ENCODE measurements at places on chromosomes 11 and 22. TPM values are rescaled to one million over a fixed set of nuclear protein-coding genes. Genes with fewer than 3 reads are reported as not detected.
A peak's percentile ranks its signal among the peaks of the same experiment; 100 is the strongest.

Gene RFPL2
- polyA plus RNA-seq = 0.30 TPM

Gene BATF2
- polyA plus RNA-seq = 0.35 TPM

Gene ANGPTL5
- polyA plus RNA-seq = not detected

Gene FAM180B
- 0.07 TPM for polyA plus RNA-seq

Gene OR4D11
- not detected for polyA plus RNA-seq

DNA sequence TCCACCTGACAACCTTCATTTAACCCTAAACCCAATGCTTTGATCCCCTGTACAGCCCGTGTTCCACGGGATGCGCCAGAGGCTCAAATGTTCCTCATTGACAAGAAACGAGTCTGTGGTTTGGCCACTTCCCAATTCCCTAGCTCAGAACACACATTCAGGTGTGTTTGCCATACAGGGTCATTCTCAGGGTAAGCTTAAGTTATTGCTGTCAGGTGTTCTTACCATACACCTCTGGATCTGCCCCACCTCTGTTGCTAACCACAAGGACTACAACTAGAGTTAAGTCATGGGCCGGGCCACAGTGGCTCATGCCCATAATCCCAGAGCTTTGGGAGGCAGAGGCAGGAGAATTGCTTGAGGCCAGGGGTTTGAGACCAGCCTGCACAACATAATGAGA is 45.6 kb upstream of the POLD3 start:
- DNase-seq = no peak

- no peak for DNase-seq
Observed at GRCh38 chr11:120894202-120894985, 129.5 kb upstream of the TBCEL start.

DNA sequence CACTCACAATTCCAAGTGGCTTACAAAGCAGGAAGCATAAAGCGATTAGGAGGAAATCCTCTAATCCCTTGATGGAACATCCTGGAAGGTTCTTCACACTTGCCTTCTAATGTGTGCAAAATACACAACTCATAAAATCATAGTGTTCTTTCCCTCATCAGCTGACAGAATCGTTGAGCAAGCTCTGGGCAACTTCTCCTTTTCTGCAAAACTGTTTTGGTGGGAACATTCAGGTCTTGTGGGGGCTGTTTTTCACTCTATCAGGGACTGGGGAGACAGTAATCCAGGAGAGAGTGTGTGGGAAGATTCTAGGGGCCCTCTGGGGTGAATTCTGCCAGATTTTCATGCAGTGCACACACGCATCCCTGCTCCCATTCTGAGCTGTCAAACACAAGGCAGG is 53.2 kb downstream of the IRAG1 start:
- DNase-seq = no peak

GRCh38 chr11:67351275-67352005 is 1.9 kb downstream of the POLD4 start:
- peak; percentile 89 for DNase-seq

DNA sequence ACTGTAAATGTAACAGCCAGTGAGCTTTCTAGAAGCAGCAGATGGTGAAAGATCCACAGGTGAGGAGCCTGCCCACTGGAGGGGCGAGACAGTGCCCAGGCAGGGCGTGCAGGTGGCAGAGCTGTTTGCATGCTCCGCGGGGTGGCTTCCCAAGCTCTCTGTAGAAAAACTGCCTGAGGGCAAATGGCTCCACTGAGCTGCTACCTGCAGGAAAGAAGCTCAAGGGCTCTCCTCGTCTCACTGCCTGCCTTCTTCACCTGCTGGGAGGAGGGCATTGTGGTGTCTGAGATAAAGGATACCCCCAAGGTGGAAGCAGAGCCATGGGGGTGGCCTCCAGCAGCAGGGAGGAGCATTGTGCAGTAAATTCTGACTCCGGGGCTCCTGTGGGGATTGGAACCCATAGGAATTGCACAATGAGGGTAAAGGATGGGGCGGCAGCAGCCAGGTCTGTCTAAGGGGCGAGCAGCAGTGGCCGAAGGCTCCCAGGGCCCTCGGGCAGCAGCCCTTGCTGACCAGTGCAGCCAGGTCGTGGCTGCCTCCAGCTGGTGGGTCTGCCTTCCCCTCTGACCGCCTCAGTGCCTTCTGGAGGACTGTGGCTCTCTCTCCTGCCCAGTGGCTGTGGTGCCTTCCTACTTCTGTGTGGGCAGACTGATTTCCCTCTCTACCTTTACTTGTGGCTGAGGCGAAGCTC is 28.0 kb upstream of the CABP7 start:
- DNase-seq = no peak

GRCh38 chr22:21444701-21445436 is 22.3 kb upstream of the TMEM191C start:
- no peak for DNase-seq

DNA sequence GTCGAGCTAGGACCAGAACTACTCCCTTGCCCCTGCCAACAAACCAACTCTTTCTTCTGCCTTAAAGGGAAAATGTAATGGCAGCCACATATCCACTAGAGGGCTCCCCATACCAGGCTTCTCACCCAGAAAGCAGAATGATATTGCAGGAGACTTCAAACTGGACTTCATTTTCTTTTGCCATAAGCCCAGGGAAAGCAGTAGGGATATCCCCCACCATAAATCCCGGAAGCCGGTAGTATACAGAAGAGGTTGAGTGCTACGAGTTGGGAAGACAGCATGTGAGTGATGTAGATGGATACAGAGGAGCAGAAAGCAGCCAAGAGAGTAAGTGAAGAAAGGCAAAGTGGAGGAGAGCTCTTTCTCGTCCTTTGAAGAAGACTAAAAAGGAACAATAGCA is 12.1 kb downstream of the PLAAT5 start:
- DNase-seq = peak; percentile 71

DNA sequence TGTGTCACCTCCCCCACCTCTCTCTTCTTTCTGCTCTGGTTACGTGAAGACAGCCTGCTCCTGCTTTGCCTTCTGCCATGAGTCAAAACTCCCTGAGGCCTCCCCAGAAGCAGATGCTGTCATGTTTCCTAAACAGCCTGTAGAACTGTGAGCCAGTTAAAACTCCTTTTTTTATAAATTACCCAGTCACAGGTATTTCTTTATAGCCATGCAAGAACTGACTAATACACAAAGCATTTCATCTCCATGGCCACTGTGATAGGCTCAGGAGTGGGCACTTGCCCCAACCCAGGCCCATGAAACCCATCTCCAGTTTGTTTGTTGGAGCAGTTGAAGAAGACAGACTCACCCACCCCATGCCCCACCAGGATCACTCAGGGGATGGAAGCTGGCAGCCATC is 253.3 kb upstream of the ISX start:
- no peak for DNase-seq

DNA sequence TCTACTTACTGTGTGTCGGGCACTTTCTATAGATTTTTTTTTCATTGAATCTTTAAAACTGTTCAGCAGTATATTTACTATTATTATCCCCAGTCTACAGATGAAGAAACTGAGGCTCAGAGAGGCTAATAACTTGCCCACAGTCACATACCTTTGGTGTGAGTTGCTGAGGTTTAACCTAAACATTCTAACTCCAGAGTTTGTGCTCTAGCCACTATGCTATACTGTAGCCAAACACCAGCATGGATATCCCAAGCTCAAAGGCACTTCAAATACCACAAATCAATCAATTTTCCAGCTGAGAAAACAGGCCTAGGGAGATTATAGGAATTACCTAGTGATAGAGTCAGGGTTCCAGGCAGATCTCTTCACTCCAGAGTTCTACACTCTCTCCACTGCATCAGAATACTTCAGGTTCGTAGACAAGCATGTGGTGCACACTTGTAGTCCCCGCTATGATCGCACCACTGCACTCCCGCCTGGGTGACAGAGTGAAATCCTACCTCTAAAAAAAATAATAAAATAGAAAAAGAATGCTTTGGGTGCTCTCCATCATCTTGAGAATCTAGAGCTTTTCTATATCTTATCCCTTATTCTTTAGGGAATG is 20.4 kb upstream of the UPB1 start:
- DNase-seq = no peak

- DNase-seq = no peak
Observed at GRCh38 chr11:110988671-110989070, 256.9 kb upstream of the POU2AF2 start.

GRCh38 chr11:128688031-128688713 is 5.7 kb upstream of the FLI1 start:
- no peak for DNase-seq

DNA sequence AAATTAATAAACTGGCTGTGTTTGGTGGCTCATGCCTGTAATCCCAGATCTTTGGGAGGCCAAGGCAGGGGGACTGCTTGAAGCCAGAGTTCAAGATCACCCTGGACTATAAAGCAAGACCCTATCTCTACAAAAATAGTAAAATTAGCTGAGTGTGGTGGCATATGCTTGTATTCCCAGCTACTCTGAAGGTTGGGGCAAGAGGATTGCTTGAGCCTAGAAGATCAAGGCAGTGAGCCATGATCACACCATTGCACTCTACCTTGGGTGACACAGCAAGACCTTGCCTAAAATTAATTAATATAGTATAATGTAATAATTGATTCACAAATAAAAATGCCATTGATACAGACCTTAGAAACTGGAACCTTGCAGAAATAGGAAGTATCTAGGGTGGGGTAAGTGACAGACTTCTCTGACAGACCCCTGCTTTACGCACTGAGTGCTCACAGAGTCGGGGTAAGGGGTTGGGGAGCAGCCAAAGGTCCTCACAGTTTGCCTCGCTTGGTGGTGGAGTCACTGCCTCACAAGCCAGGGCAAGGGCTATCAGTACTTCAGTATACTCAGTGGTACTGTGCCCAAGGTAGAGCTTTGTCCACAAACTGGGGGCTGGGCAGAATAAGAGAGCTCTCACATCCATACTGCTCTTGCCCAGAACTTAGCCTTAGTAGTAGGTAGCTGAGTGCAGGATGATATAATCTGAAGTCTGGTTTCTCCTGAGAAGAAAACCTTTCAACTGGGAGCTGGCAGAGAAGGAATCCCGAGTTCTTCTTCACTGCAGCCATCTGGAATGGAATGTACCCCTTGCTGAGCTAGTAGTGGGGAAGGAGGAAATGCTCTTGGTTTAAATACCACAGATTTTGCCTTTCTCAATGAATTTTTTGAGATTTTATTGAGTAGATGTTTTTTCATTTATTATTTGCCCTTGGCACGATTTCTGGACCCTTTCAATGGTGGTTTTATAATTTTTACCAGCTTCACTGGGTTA is 65.5 kb downstream of the EMSY start:
- peak; percentile 10 for DNase-seq

GRCh38 chr22:29958170-29958569 is 75.2 kb downstream of the MTMR3 start:
- DNase-seq = no peak

DNA sequence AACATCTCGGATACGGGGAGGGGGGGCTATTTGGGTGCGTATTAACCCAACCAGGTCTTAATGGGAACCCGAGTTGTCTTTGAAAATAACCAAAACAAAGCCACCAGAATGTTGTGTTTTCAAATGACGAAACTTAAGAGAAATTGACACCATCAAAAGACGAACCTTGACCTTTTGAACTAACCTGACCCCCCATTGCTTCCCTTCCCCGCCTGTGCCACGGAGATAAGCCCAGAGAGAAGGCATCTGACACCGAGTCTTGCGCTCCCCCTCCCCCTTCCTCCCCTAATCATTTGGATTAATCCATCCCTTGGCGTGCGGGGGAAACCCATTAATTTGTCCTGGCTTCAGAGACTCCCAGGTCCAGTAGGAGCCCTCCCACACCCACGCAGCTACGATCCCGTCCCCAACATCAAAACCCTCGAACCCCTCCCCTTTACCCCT is 4.5 kb upstream of the GCAT start:
- DNase-seq = no peak

Measured in A549 (cell line).